ENCODE measurements at places on chromosomes 6 and 20.

DNA sequence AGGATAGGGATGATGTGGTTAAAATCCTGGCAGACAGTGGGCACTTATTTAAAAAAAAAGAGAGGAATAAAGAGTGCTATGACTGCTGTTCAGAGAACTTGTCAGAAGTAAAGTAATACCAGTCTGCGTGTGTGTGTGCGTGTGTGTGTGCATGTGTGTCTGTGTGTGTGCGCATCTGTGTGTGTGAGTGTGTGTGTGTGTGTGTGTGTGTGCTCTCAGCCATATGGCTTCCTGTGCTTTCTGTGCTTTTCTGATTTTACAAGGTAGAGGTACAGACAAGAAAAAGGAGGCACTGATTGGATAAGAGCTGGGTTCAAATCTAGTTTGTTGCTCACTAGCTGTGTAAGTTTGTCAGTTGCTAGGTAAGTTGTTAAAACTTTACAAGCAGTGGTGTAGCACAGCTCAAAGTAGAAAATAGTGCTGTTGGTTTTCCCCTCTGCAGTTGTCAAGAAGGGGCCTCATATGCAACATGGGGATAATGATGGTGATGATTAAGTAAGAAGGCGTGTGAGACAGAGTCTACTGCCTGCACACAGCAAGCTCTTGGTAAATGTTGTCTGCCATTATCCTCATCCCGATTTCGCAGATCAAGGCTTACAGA is 155.3 kb upstream of the ZNF217 start:
- no peak for DNase-seq

GRCh38 chr20:32466739-32467505 is 108.8 kb downstream of the ASXL1 start:
- DNase-seq, result no peak

GRCh38 chr20:38426006-38426897 is 8.9 kb downstream of the SNHG17 start:
- no peak for DNase-seq

DNA sequence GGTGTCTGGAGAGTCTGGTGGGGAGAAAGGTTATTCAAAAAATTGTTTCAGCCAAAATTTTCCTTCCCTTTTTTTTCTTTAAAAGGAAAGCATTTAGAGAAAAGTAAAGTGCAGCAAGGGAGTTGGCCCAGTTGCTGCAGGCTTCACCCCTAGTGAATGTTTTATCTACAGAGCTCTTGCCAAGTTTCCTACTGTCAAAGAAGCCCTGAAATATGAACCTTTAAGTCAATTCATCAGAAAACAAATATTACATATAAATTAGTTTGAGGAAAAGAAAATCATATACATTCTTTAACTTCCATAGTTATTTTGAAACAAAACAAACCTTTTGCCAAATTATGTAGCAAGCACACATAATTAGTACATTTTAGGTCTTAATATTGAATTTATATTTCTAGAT is 25.0 kb upstream of the HMGCLL1 start:
- no peak for DNase-seq

GRCh38 chr6:80366051-80366450 is 259.6 kb downstream of the BCKDHB start:
- no peak for DNase-seq

- DNase-seq, result no peak
These were observed 31.5 kb downstream of the TRAF3IP2 start for GRCh38 chr6:111573892-111574797.

DNA sequence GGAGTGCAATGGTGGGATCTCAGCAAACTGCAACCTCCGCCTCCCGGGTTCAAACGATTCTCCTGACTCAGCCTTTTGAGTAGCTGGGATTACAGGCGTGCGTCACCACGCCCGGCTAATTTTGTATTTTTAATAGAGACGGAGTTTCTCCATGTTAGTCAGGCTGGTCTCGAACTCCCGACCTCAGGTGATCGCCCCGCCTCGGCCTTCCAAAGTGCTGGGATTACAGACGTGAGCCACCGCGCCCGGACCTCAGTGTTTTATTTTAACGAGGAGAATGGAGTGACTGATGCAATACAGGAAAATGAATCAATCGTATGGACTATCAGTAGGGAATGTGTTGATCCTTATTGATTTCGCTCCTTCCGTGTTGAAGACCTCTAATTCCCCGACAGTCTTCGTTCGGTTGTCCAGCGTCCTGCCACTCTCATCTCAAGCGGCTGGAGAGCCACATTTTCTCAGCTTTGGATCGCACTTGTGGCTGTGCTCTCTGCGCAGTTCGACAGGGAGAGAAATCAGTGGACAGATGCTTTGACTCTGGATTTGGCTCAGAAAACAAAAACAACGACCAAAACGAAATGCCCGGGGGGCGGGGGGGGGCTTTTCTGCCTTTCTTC is 166.2 kb downstream of the TRIM27 start:
- DNase-seq, result no peak

DNA sequence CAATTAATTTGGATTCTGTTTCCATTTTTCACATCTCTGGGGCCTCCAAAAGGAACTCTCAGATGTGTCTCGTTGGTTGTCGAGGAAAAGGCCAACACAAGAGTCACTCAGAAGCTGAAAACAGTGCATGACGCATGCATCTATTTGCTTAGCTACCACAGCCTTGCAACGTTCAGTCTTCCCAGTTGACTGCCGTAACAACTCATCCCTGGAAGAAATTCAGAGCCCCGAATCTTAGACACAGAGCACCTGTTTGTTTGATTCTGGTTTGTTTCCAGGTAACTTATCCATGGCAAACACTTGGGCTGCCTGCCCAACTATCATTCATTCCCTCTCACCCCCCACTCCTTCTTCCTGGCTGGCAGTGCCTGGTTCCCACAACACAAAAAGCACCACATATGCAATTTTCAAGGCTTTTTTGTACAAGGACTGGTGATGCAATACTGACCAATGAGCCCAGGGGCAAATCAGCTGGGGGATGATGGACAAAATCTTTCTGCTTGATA is 60.5 kb downstream of the ZMYND8 start:
- no peak for DNase-seq

GRCh38 chr6:80145921-80146320 is 39.5 kb downstream of the BCKDHB start:
- DNase-seq, result no peak

DNA sequence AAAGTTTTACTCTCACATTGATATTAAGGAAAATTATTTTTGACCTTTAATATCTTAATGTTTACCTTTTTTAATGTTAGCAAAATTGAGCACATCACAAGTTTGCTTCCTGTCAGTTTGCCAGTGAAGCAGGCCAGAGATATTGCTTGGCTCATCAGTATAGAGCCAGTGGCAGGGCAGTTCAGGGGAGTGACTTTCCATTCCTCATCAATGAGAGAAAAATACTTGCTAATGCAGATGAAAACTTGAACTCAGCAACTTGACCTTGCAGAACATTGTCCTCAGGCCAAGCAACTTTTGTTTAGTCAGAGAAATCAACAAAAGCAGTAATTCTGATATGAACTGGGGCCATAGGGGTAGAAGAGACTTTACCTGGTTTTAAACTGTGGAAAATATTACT is 6.9 kb downstream of the TAB2 start:
- no peak for DNase-seq

GRCh38 chr6:156984178-156984738 is 207.1 kb downstream of the ARID1B start:
- DNase-seq, result no peak

DNA sequence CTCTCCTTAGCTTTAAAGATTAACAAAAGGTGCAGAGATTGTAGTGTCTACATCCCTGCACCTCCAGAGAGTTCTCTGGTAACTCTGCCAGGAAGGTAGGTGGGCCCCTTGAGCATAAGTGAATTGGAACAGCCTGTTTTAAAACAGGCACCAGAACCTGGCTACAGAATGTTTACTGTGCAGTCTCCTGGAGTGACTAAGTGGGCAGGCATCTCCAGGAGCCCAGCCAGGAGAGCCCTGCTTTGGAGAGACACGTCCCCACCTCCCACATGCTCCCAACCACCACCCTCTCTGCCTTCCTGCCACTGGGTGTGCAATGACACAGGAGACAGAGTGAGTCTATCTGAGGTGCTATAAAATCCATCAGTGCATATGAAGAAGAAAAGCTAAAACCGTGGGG is 110.3 kb upstream of the EYA4 start:
- DNase-seq, result no peak

DNA sequence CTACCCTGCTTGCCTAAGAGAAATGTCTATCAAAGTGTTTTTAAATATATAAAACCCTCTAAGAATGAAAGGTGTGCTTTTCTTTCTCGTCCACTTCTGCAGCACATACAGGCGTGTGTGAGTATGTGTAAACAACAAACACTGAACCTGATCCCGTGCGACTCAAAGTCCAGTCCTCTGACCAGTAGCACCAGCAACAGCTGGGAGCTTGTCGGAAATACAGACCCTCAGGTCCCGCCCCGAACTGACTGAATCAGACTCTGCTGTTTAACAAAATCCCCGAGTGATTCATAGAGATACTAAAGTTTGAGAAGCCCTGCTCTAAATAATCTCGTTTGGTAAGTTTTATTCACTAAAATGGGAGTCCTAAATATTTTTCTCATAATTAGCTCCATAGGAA is 208.0 kb upstream of the KCNQ5 start:
- DNase-seq, result no peak

GRCh38 chr6:117309069-117309468 is 43.7 kb downstream of the VGLL2 start:
- DNase-seq, result no peak

DNA sequence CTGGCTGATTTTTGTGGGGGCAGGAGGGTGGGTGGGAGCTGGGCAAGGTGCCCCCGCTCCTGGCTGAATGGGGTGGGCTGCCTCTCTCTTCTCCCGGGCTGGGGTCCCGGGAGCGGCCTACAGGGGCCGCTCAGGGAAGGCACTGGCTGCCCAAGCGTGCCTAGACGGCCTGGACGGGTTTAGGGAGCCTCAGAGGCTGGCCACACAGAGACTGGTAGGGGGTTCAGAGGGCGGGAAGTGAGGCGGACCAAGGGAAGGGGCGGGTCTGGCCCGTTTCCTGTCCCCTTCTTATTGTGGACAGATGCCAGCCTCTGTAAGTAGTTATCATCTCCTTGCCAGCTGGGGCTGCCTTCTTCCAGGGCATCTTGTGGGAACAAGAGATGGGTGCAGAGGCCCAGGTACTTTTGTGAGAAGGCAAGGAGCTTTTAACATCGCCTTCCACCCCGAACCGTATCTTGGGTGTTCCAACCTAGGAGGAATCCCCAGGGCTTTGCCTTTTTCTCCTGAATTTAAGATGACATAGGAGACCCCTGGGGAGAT is 437 bp downstream of the CD40 start:
- no peak for DNase-seq

- DNase-seq, result no peak
These were observed 293.9 kb downstream of the QKI start for GRCh38 chr6:163708466-163708865.

DNA sequence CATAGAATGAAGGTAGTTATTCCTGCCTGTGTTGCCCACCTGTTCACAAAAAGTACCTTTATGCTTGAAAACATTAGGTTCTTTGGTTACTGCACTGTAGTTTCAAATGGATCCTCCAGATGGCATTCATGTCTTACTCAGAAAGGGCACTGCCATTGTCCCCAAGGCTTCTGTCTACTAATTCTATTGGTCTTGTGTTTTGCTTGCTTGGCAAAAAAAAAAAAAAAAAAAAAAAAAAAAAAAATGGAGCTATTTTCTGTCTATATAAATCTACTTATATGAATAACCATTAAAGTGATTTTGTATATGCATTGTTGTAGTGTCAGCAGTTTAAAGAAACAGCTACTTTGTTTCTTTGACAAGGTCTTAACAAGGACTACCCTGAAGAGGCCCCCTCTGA is 12.7 kb upstream of the EFHC1 start:
- DNase-seq, result no peak

GRCh38 chr6:142653710-142654420 is 291.1 kb downstream of the HIVEP2 start:
- no peak for DNase-seq

DNA sequence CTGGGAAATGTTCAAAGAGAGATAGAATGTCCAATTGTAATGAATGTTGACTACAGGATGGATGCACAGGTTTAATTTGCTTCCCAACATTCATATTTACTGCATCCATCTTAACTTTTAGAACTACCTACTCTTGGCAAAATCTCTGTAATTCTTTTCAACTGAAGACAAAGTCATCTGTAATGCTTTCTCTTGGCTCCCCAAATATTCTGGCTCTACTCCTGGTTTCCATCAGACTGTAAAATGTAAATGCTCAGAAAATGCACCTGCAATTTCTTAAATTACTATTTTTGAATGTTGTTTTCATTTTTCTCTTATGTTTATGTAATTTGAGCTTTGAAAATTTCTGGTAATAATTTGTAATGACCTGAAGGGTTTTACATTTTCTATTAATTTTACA is 480.8 kb upstream of the IMPG1 start:
- no peak for DNase-seq

DNA sequence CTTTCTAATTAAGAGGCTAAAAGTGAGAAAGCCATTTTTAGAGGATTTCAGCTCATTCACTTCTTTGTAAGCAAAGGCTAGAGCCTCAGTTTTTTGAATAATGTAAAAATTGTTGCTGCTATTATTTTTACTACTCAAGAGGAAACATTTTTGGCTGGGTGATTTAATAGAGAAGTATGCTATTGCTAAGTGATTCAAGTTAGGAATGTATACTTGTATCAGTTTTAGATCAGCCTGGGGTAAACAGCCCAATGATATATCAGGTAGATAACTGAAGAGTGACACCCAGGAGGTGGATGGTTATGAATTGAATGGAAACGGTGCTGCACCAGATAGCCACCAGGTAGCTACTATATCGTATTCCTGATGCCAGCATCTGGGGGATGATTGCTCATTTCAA is 9.2 kb downstream of the QKI start:
- DNase-seq, result no peak

DNA sequence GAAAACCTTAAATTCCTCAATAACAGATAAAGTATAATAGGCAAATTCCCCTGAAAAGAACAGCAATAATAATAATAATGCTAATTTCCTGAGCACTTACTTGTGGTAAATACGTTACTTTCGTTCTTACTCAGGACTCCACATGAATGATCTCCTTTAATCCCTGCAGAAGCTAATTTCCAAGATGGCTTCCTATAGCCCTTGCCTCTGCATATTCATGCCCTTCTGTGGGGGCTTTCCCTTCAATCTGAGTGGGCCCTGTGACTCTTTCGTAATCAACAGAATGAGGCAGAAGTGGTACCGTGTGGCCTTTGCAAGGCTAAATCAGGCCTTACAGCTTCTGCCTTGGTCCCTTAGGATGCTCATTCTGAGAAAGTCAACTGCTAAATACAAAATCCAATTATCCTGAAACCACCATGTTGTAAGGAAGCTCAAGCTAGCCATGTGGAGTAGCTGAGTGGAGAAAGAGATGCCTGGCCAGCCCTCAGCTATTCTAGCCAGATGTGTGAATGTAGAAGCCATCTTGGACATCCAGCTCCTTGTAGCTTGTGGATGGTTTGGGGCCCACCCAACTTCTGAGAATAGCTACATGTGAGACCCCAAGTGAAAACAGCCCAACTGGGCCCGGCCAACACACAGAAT is 50.5 kb downstream of the MCUR1 start:
- no peak for DNase-seq

DNA sequence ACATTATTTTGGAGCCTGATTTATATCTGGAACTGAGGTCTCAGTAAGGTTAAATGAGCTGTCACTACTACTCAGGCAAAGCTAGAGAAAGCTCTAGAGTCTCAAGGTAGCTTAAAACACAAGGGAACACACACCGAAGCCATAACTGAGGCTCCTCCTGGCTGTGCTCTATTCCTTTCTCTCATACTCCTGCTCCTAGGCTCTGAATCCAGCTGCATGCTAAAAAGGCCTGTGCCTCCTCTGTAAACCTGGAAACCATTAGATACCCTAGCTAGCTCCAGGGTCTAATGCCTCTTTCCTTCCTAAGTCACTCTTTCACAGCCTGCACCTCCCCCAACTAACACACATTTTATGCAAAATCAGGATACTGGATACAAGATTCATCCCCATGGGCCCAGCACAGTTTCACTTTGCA is 17.1 kb downstream of the RIPOR2 start:
- no peak for DNase-seq

- no peak for DNase-seq
These were observed 12.8 kb upstream of the SLC4A11 start for GRCh38 chr20:3251806-3252205.

Measured in effector CD8-positive, alpha-beta T cell (primary cell).